ENCODE measurements at places on chromosomes 11 and 22. TPM values are rescaled to one million over a fixed set of nuclear protein-coding genes. Genes with fewer than 3 reads are reported as not detected.

The NAALADL1 gene
- 38.7 TPM for polyA plus RNA-seq

The RBMXL2 gene
- not detected for polyA plus RNA-seq

- DNase-seq, result no peak
Measured at GRCh38 chr11:128563942-128564641, 23.3 kb downstream of the ETS1 start.

The PRG2 gene
- not detected for polyA plus RNA-seq

GRCh38 chr11:134359646-134360045, 27.9 kb downstream of the GLB1L2 start:
- no peak for DNase-seq

DNA sequence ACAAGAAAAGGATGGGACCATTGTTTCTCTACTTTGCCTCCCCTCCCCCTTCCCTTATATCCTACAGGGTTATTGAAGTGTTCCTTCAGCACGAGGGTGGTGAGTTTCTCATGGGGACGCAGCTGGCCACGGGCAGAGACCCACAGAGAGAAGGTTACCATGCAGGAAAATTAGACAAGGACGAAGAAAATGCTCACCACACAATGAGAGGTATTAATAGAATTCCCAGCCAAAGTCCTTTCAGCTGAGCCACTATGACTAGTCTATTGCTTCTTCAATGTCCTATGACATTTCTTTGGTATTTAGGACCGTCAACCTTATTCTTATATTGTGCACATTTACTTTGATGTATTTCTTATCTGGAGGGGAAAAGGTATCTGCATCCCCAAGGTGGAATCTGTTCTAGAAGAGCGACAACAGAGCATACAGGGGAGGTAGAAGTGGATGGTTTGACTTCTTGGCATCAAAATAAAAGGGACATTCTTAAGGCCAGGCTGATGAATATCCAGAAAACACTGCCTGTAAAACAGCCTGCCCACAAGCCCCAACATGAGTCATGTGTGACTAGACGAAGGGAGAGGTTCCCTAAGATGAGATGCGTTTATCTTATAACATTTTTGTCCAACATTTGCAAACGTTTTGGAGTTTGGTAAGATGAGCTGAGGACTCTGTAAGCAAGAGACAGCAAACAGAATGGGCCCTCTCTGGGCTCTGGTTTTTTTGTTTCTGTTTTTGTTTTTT, 209.8 kb upstream of the NARS2 start:
- no peak for DNase-seq

- no peak for DNase-seq
Measured at GRCh38 chr11:13962562-13963168, at the start of gene SPON1. SPON1 (plus strand) TSS chr11:13962723; CDS start chr11:13962905, 182 bp downstream.

DNA sequence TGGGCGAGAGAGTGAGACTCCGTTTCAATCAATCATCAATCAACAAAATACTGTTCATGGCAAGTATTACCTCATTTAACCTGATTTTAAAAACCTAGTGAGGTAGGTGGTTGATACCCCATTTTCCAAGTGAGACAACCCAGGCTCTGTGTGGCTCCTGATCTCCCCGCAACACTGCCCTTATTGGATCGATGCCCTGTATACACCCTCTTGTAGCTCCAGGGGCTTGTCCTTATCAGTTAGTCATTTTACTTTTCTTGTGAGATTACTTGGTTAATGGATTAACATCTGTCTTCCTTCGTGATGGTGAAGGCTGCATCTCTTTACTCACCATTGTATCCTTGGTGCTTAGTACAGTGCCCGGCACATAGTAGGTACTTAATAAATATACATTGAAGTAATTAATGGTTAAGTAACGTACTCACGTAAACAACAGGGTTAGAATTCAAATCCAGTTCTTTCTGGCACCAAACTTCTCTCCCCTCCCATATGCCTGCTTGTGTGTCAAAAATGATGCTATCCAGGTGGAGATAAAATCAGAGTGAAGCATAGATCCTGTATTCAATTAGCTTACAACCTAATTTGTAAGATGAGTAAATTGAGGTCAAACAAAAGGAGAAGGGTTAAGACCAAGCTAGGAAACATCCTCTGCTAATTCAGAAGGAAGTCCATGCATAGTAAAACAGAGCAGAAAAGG, 1.8 kb upstream of the PRG2 start:
- no peak for DNase-seq

The TENM4 gene
- 0.36 TPM for polyA plus RNA-seq

DNA sequence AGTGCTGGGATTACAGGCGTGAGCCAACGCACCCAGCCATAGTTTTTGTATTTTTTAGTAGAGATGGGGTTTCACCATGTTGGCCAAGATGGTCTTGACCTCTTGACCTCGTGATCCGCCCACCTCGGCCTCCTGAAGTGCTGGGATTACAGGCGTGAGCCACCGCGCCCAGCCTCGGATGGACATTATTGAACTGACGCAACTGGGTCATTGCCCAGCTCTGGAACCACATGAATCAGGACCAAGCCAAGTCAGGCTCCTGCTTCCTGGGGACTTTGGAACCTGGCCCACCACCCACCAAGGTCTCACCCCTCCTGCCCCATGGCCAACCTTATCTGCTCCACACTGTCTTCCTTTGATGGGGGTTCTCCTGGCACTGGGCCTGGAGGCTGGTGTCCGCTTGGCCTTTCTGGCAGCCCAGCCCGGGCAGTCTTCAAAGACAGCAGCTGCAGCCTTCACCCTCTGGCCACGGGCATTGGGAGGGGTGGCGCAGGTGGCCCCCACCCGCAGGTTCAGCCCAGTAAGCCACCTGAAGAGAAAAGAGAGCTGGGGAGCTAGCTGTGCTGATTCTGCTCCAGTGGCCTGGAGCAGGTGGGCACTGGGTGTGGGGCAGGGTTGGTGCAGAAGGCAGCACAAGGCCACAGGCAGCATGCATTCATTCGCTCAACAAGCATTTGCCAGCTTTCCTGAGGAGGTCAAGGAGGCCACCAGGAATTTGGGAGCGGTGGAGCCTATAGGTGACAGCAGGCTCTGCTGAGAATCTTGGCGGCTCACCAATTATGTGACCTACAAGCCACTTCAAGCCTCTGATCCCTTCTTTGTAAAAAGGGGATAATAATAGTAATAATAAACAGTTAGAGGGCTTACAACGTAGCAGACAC, 5.7 kb downstream of the CHADL start:
- no peak for DNase-seq

The HPS5 gene
- 15.3 TPM for polyA plus RNA-seq

- DNase-seq, result no peak
Measured at GRCh38 chr11:113110046-113110445, 148.8 kb downstream of the NCAM1 start.

DNA sequence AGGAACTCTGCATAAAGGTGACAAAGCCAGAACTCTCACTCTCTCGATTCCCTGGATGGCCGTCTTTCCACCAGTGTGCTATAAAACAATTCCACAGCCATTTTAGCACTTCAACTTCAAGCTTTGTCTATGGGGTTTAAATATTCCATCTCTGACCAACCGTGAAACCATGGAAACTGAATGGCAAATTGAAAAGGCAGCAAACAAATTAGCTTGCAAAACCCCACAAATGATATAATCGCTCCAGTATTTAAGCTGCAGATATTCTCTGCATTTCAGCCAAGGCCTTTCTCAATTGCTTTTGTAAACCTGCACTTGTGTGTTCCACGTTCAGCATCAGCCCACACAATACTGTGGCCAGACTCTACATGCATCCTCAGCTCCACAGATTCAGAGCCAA, 131.7 kb upstream of the ISX start:
- no peak for DNase-seq

The OR51S1 gene
- not detected for polyA plus RNA-seq

All from BJ (cell line).